Renal pelvis (tissue), 12 donors: ENCODE measurements at places on chromosomes 3 and 15. TPM values are rescaled to one million over a fixed set of nuclear protein-coding genes. Genes with fewer than 3 reads are reported as not detected.

Gene TM4SF4
- 3.6 TPM for polyA plus RNA-seq

Gene GNB4
- polyA plus RNA-seq = 23.9 TPM

Gene HMG20A
- polyA plus RNA-seq = 63.6 TPM

Gene EIF4E3
- 10.2 TPM for polyA plus RNA-seq

DNA sequence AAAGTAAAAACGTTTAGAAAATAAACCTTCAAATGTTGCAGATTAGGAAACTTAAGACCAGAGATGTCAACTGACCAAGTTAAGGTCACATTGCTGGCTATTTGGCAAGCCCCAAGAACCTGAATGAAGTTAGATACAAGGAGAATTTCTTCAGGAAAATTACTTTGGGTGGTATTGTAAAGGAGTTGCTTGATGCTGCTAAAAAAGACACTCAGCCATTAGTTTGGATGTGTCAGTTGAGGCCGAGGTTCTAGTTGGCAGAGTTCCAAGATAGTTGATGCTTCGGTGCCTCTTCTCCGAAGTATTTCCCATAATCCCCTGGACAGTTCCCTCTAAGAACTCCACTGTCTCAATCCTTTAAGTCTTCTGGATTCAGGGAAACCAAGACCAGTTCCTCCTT lies 24.3 kb downstream of the SIAH2 start:
- no peak for DNase-seq

- DNase-seq = no peak
Measured at GRCh38 chr3:67489816-67490215, 164.6 kb downstream of the SUCLG2 start.

GRCh38 chr3:197795200-197795599 lies 4.1 kb downstream of the LRCH3 start:
- no peak for DNase-seq

DNA sequence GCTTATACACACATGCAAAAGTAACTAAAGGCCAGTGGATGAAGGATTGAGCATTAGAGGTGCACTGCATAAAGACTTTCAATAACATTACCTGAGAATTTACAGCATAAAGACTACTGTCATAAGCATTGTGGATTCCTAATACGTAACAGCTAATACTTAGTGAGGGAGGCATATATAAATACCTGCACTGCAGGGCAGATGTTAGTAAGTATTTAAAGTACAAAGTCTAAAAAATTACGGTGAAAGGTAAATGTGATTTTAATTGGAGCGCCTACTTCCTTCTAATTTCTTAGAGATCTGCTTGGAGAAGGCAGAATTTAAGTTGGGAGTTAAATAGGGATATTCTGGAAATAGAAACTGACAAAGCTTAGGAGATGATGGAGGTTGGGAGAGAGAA lies 25.4 kb upstream of the TRPM7 start:
- no peak for DNase-seq

GRCh38 chr3:35864871-35865270 lies 225.5 kb downstream of the ARPP21 start:
- DNase-seq = no peak

- no peak for DNase-seq
Measured at GRCh38 chr15:33194237-33194636, 277 bp downstream of the FMN1 start.

- no peak for DNase-seq
Measured at GRCh38 chr3:54835701-54836100, 92.2 kb downstream of the LRTM1 start.
